ENCODE measurements at places on chromosomes 3 and 15. TPM values are rescaled to one million over a fixed set of nuclear protein-coding genes. Genes with fewer than 3 reads are reported as not detected.

TMCO5A gene
- total RNA-seq, result not detected

DNA sequence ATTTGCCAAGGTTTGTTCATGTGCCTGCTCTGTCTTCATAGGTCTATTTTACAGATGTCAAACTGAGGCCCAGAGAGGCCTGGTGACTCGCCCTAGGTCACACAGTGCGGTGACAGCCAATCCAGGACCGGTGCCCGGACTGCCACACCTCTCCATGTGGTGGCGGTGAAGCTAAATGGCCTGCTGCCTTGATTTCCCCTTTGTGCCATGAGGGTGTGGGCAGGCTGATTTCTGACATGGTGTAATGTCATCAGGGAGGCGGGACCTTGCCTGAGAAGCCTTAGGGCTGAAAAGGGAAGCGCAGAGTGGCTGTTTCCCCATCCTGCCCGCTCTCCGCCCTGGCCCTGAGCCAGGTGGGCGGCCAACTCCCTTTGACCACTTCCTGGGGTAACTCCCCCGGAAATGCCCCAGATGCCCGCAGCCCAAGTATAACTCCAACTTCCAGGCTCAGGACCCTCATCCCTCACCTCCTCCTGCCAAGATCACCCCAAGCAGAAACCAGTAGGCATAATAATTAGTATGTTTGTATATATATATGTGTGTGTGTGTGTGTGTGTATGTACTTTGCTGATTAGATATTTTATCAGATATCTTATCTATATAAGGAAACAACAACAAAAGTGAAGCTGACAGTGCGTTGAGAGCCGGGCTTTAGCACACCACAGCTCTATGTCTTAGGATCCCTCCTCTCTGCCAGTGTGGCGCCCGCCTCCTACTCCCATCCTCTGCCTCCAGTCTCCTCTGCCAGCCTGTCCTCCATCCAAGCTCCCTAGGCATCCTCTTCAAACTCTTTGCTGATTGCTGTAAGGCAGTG lies 63.9 kb downstream of the IQSEC1 start:
- no peaks in the 10 kb centered on the region for H3K27me3 ChIP-seq
- peak overlapping the region; percentile 8 for H3K4me3 ChIP-seq
- DNase-seq, result peak; percentile 90
- peaks cover 76% of the 10 kb centered on the region for H3K4me1 ChIP-seq
- H3K27ac ChIP-seq, result peak overlapping the region; percentile 89
- no peaks in the 10 kb centered on the region for H3K36me3 ChIP-seq

PTX3 gene
- 3.2 TPM for total RNA-seq

GRCh38 chr15:28961391-28961790 lies 75.6 kb downstream of the APBA2 start:
- no peaks in the 10 kb centered on the region for H3K36me3 ChIP-seq
- no peak for DNase-seq
- no peak overlapping the region for H3K27ac ChIP-seq

GRCh38 chr3:137764563-137765309 lies 621 bp downstream of the SOX14 start:
- peak overlapping the region; percentile 23 for H3K4me3 ChIP-seq
- peaks cover 32% of the 10 kb centered on the region for H3K4me1 ChIP-seq
- no peak overlapping the region for H3K27ac ChIP-seq
